Epithelial cell of prostate (primary cell): ENCODE measurements at places on chromosomes 12 and 14.

GRCh38 chr14:78141590-78141989 lies 28.6 kb upstream of the NRXN3 start:
- no peak for DNase-seq

DNA sequence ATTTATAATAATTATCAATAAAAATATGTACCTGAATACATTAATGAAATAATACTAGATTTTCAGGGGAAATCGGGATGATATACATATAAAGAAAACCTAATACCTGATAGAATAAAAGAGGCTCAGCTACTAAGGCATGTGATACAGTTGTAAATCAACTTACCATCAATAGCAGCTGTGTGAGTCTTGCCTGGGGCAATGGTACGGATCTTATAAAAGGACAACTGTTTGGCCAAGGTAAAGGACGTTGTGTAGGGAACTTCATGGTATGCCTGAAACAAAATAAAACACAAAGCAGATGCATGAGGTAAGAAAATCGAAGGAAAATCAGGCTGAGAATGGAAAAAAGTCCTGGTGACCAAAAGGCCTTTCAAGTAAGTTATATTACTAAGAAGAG lies 25.4 kb downstream of the NEK9 start:
- no peak for DNase-seq

DNA sequence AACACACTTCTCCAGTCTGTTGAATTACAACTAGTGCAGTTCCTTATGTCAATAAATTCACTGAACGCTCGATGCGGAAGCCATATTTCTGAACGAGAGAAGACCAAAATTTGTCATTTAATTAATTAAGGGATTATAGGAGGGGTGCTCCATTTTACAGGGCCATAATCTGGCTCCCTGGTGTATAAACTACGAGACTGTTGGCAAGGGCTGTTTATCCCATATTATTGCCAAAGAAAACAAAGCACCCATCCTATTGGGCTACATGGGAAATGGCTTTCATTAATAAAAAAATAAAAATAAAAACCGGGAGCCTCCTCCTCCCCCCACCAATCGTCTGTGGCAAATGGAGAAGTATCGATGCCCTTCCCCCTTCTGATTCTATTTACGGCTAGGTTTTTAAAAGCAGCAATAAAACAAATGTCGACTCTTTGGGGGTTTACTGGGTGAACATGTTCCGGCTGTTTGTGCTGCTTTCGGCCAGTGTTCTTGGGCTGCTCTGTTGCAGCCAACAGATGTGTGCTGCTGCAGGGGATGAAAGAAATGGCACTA lies 24.8 kb downstream of the ATF7 start:
- no peak for DNase-seq

DNA sequence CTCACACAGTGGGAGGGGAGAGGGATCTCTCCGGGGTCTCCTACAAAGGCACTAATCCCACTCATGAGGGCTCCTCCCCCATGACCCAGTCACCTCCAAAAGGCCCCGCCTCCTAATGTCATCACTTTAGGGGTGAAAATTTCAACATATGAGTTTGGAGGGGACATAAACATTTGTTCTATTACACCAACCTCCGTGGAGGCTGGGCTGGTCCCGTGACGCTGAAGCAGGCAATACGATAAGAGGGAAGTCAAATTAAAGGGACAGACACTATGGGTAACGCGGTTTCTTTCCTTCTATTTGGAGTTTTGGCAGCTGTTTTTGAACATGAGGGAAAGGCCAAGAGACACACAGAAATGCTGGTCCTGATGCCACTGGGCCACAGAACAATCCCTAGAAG lies 175.7 kb upstream of the VASH1 start:
- no peak for DNase-seq

DNA sequence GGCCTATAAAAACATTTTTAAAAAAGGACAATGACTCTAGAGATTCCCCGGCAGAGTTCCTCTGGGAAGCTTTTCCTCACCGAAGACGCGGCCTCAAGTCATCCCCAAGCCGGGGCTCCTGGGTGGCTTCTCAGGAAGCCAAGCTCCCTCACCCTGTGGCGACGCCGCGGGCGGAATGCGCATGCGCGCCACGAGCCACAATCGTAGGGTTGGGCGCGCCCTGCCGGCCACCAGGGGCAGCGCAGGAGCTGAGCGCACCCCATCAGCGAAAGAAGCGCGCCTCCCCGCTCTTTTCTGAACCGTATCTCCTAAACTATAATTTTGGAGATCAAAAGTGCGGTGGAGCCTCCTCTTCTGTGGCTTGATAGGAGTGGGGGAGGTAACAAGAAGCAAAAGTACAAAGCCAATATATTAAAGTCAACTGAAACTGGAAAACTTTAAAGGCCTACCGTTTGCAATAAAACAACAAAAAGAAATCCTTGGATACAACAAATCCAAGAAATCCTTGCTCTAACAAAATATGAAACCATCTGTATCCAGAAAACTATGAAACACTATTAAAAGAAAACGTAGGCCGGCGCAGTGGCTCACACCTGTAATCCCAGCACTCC lies 17.4 kb upstream of the CHFR start:
- DNase-seq, result no peak

DNA sequence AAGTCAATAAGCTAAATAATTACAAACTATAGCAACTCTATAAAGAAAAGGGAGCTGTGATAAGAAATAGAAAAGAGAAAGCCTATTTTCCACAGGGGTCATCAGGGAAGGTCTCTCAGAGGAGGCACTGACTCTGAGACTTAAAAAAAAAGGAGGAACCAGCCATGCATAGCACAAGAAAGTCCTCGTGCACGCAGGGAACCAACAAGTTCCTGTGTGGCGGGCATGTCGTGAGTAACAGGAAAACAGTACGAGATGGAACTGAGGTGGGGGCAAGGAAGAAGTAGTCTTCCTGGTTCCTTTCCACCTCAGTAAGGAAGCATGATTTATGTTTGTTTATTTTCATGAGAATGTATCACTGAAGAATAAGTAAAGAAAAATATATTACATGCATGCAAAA lies 367.0 kb upstream of the TMEM132C start:
- DNase-seq, result no peak

GRCh38 chr12:69473262-69473661 lies 3.1 kb downstream of the FRS2 start:
- DNase-seq, result no peak

DNA sequence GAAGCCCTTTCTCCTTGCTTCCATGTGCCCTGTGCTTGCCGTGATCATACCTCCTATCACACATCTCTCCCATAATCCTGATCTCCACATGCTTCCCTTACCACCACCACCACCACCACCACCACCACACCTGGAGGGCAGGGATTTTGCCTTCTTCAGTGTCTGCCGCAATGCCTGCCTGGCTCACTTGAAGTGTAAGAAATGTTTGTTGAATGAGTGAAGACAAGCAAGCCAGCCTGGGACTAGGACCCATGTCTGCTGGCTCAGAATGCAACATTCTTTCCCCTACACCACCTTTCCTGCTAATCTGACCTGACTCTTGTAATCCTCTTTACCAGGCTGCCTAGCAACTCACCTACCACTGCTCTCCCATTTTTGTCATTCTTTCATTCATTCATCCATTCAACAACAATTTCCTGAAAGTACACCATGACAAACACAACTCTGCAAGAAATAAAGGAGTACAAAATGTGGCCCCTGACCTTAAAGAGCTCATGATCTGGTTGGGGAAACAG lies 3.5 kb upstream of the NID2 start:
- no peak for DNase-seq

GRCh38 chr14:94884616-94885230 lies 114.8 kb upstream of the GSC start:
- no peak for DNase-seq

DNA sequence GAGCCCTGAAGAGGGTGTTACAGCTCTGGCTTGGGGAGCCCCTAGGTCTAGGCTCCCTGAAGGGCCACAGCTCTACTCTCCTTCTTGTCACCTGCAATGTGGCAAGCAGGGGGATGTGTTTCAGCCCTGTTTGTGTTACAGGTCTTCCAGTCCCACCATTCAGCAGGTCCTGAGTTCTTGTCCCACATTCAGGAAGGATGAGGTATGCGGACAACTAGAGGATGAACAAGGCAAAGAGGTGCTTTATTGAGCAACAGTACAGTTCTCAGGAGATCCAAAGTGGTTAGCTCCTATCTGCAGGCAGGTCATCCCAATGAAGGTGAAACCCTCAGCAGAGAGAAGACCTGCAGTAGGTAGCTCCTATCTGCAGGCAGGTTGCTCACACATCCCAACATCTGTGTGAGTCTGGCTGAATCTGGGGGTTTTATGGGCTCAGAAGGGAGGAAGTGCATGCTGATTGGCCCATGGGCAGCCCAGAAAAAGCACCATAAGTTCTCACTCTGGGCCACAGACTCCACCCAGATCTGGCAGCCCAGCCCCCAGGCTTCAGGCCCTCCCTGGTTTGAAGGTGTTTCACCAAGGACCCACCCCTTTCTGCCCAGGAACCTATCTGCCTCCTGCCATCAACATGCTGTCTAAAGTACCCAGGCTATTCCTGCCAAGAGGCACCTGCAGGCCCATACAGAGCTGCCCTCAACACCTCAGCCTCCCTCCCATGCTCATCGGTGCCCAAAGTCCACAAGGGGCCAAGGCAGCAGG lies 98.9 kb downstream of the NUAK1 start:
- no peak for DNase-seq

DNA sequence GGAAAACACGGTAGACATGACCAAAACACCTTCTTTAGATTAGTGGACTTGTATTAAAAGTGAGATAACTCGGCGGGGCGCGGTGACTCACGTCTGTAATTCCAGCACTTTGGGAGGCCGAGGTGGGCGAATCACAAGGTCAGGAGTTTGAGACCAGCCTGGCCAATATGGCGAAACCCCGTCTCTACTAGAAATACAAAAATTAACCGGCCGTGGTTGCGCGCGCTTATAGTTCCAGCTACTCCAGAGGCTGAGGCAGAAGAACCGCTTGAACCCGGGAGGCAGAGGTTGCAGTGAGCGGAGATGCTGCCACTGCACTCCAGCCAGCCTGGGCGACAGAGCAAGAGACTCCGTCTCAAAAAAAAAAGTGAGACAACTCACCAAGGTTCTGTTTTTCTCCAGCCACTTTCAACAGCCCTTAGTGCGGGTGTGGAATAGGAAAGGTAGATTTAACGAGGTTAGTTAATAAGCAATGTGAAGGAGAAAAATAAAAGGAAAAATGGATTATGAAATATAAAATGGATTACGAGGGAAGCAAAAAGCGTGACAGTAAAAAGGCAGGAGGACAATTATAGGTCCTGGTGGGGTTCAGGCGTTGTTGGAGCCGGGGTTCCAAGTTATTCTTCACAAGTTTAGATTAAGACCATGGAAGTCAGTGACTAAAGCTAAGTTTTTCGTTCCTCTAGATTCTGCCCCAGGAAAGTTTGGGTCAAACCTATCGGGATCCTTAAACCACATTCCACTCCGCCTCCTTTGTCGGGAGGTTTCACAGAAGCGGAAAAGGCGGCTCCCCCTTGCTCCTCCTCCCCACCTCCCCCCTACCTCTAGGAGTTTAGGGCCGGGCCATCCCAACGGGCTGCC lies 534 bp downstream of the PPP2R3C start:
- no peak for DNase-seq

DNA sequence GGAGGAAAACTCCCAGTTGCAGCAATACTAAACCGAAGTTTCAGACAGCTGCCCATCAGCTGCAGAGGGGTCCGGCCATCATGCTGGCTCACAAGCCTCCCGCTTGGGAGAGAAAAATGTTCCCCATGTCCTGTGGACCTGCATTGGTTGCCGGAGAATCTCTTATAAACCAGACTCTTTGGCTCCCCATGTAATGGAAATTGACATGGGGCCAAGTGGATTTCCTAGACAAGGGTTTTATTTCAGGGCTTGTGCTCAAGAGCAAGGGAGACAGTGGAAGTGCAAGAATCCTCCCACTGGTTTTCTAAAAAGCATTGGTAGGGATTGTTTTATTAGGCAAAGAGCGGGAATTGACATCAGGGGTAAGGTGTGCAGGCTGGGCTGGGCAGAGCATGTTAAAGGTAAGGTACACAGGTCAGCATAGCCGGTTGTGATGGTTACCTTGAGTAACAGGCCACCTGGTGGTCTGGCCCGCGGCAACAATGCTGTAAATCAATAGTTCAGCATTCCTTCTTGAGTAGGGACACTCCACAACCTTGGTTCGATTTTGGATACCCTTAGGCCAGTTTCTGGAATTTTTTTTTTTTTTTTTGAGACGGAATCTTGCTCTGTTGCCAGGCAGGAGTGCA lies 135.4 kb downstream of the UNC79 start:
- DNase-seq, result no peak

GRCh38 chr12:63149909-63150712 lies 890 bp downstream of the AVPR1A start:
- no peak for DNase-seq

DNA sequence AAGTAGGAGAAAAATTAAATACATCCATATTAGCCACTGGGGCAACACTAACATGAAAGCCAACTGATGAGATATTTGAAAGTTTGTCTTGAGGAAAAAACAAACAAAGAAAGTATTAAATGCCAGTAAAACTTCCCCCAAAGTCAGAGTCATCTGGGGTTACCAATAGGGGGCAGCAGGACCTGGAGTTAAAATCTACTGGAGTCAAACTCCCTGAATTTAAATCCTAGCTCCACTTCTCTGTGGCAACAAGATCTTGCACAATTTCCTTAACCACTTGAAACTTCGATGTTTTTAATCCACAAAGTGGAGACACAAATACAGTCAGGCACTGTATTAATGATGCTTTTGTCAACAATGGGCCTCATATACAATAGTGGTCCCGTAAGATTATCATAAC lies 14.4 kb downstream of the PLEKHG7 start:
- no peak for DNase-seq

GRCh38 chr12:75437564-75437963 lies 43.0 kb upstream of the GLIPR1 start:
- DNase-seq, result no peak

- DNase-seq, result no peak
Observed at GRCh38 chr12:25644979-25645378, 91.9 kb upstream of the LMNTD1 start.

- DNase-seq, result no peak
Observed at GRCh38 chr14:39232554-39233415, 930 bp upstream of the MIA2 start.

GRCh38 chr12:49367381-49368239 lies at the start of gene SPATS2:
SPATS2 (plus strand) TSS chr12:49367462; CDS start chr12:49461013, 93,551 bp downstream.
- no peak for DNase-seq

- DNase-seq, result no peak
Observed at GRCh38 chr14:99718811-99719192, 34.7 kb downstream of the CYP46A1 start.

DNA sequence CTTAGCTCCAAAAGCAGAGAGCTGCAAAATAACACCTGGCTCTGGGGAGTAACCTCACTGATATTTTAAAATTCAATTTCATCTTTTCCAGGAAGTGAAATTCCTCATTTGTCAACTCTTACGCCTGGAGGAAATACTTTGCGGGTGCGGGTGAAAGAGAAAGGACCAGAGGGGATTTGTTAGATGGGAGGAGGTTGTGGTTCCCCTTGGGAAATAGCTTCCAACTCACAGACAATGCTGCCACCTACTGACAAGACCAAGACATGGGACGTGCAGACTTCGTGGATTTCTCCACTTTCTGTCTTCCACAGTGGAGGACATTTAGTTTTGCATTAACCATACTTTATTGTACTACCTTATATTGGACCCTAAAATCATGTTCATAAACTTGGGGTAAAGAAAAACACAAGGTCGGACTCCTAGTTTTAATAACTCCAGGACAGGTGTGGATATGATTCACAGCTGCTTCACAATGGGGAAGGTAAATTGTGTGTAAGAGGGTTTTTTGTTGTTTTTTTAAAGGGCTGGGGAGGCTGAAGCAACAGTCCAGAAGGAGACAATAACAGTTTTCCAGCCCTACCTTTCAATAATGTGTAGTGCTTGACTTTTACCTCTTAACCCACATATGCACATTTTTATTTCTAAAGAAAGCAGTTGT lies 10.8 kb downstream of the FBXL14 start:
- no peak for DNase-seq
